Activated CD8-positive, alpha-beta memory T cell treated with anti-CD3 and anti-CD28 coated beads for 4 hours (primary cell): ENCODE measurements at places on chromosomes 3 and 15.

- no peak for DNase-seq
These were observed 15.0 kb upstream of the THBS1 start for GRCh38 chr15:39565851-39566250.

- DNase-seq: no peak
These were observed 19.8 kb downstream of the MORC1 start for GRCh38 chr3:109098079-109098644.

- no peak for DNase-seq
These were observed 144.1 kb upstream of the PEX5L start for GRCh38 chr3:180180795-180181194.

DNA sequence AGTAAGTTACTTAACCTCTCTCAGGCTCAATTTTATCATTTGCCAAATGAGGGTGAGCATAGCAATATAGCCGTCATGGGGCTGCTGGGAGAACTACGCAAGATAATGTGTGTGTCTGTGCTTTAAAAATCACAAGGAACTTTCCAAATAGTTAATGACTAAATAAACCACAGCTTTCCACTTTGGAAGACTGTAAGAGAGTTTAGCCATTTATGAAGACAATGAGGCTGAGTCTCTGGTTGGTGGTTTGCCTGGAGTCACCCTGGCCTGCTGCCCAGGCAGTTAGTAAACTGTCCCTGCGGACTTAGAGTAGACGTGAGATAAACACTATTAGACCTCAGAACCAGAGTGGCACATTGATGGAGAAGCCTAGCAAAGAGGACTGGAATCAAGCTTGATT, 357.7 kb downstream of the CLSTN2 start:
- no peak for DNase-seq

DNA sequence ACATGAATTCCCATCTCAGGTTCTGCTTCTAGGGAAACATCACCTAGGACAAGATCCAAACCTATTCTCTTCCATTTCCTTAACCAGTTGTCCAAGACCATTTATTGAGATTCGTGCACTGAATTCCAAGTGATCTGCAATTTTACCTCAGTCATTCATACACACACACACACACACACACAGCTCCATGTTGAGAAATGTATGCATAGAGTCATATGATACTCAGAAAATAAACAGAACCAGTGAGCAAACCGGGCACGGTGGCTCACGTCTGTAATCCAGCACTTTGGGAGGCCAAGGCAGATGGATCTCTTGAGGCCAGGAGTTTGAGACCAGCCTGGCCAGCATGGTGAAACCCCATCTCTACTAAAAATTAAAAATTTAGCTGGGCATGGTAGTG, 6.1 kb upstream of the KPNA1 start:
- DNase-seq: no peak

GRCh38 chr3:15974647-15975046, 176.9 kb upstream of the ANKRD28 start:
- DNase-seq: no peak

- DNase-seq: no peak
These were observed 106.2 kb downstream of the TLE3 start for GRCh38 chr15:69991551-69991980.
